ENCODE measurements at places on chromosomes 13 and 19. TPM values are rescaled to one million over a fixed set of nuclear protein-coding genes. Genes with fewer than 3 reads are reported as not detected.

DNA sequence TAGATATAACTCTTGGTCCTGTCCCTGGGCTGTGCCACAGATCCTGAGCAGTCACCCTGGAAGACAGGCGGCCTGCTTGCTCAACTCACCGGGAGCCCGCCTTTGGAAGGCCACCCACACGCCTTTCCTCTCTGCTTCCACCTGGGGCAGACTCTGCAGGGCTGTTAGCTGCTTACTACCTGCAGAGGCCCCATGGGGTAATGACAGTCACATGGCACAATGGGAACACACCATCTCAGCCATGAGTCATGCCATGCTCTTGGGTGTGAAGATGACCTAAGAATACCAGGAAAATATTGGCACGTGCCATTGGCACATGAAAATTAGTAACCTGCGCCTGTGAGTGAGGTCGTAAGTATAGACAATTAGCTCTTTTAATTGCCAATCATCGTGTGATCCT lies 108.6 kb downstream of the COL4A2 start:
- no peak for DNase-seq

Gene ZNF471
- 5.4 TPM for total RNA-seq

GRCh38 chr19:47509973-47510372 lies 4.9 kb downstream of the NAPA start:
- no peak for DNase-seq

Gene ADGRE3
- not detected for total RNA-seq

GRCh38 chr13:82772816-82773215 lies 1109.5 kb downstream of the SLITRK1 start:
- no peak for DNase-seq

GRCh38 chr13:49292742-49293486 lies 45.2 kb downstream of the CDADC1 start:
- DNase-seq: no peak

All from omental fat pad (tissue), 4 donors.